AG09319 (cell line): ENCODE measurements at places on chromosomes 7 and 10.
A peak's percentile ranks its signal among the peaks of the same experiment; 100 is the strongest.

DNA sequence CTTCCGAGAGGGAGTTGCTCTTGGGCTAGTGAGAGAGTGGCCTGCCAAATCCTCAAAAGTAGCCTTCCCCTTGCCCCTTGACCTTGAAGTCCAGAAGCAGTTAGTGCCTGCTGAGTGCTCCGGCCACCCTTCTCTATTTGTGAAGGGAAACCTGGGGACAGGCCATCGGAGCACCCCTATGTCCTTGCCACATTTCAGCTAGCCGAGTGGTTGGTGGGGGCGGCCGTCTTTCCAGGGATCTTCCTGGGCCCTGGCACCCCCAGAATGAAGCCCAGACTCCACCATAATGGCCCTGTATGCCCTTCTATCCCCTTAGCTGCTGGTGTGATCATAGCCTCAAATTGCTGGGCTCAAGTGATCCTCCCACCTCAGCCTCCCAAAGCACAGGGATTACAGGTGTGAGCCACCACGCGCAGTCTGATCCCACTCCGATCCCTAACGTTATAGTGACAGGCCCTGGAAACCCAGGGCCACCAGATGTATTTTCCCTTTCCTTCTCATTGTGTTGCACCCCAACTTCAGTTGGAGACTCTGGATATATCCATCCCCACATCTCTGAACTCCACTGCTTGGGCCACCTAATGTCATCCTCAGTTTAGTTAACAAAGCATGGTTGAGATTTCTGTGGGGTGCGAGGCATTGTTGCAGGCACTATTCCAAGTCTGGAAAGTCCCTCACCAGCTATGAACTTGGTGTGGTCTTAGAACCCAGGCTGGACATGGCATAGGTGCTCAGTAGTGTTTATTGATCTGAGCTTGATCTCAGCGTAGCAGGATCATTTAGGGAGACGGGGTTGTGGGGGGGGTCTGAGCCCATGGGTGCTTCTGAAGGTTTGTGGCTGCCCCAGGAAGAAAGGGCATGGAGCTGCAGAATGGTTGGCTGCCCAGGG, 1.6 kb downstream of the TSPAN14 start:
- DNase-seq: no peak

- DNase-seq: no peak
Measured at GRCh38 chr7:115721293-115722217, 309.0 kb downstream of the TFEC start.

DNA sequence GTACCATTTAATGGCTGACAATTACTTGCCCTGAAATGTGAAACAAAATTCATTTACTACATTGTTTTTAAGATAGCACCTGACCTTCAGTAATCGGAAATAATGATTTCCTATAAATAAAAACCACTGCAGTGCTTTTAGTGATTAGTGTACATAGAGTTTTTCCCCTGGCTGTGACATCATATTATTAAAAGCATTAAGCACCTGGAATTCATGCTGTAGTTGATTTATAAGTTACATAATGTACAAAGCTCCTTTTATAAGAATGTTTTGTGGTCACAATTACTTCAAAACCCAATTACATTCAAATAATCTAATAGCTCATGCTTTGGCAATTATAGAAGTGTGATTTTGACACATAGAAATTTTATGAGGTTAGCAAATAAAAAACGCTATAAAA, 44.3 kb upstream of the EIF4H start:
- DNase-seq: no peak

GRCh38 chr7:71612911-71613310, 481.0 kb downstream of the GALNT17 start:
- no peak for DNase-seq

GRCh38 chr10:127535802-127536515, 13.2 kb upstream of the NPS start:
- no peak for DNase-seq

DNA sequence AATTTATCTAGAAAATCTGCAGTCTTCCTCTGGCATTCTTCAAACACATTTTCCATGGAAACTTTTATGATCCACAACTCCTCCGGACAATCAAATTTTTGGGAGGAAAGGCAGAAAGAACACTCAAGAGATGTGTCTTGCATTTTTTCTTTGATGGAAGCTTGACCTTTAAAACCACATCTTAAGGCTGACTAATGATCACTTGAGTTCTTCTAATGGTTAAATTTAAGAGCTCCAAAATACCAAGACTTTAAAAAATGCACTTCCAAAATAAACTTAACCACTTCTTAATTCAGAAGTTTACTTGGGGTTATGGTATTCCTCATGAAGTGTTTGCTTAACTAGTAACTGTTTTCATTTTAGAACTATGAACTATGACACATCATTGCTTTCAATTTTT, 43.3 kb downstream of the ETV1 start:
- DNase-seq: peak; percentile 4

DNA sequence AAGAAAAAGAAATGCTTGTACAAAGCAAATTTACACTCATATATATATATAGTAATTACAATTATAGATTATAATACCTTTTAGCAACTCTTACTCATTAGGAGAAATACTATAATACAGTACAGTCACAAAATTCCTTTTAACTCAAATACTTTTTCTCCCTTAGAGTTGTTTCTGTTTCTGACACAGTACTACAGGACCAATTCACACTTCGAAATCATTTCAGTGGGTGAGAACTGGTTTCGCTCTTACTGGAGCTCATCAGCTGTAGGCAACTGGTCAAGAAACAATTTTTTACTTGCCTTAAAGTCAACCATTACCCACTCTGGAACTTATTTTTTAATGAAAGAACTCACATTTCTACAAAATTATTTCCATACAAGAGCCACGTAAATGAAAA, 6.0 kb downstream of the CCDC186 start:
- DNase-seq: no peak

DNA sequence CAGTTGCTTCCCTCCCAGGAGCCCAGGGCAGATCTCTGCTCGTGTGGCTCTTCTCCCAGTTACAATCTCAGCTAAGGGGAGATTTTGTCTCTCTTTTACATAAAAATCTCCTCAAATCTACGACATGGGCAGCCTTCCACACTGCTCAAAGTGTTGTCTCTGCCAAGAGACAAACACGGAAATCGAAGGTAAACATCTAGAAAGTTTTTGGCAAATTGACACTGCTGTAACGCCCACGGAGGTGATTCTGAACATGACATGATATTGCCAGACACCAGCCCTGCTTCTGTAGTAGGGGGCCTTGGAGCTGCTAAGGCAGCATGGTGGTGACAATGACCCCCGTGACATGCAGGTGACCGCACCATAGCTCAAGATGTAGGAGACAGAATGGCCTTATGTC, 128.3 kb downstream of the CCDC3 start:
- DNase-seq: no peak

DNA sequence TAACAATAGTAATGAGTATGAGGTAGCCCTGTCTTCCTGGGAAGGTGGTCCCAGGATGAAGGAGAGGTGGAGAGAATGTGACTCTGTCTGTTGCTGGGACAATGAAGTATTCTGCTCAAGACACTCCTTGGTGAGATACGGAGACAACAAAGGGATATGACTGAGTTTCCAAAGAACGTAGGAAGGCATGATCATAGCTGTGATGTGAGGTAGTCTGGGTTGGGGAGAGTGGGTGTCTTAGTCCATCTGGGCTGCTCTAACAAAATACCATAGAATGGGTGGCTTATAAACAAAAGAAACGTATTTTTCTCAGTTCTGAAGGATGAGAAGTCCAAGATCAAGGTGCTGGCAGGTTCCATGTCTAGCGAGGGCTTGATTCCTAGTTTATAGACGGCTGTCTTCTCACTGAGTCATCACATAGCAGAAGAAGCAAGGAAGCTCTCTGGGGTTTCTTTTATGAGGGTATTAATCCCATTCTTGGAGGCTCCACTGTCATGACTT, 84.9 kb upstream of the RHOBTB1 start:
- no peak for DNase-seq

- DNase-seq: no peak
Measured at GRCh38 chr7:54738737-54739136, 20.3 kb downstream of the SEC61G start.
